ENCODE measurements at places on chromosomes 2 and 18.
A peak's percentile ranks its signal among the peaks of the same experiment; 100 is the strongest.

- peaks cover 18% of the 10 kb centered on the region for H3K27me3 ChIP-seq
- H3K27ac ChIP-seq, result peak overlapping the region; percentile 78
- peaks cover 28% of the 10 kb centered on the region for H3K36me3 ChIP-seq
- H3K4me1 ChIP-seq, result peaks cover 28% of the 10 kb centered on the region
Observed at GRCh38 chr2:85308896-85309555, 18.8 kb downstream of the TGOLN2 start.

- no peaks in the 10 kb centered on the region for H3K36me3 ChIP-seq
- no peak for DNase-seq
- no peak overlapping the region for H3K27ac ChIP-seq
- no peaks in the 10 kb centered on the region for H3K27me3 ChIP-seq
Observed at GRCh38 chr2:96092951-96093350, 23.4 kb downstream of the ADRA2B start.

DNA sequence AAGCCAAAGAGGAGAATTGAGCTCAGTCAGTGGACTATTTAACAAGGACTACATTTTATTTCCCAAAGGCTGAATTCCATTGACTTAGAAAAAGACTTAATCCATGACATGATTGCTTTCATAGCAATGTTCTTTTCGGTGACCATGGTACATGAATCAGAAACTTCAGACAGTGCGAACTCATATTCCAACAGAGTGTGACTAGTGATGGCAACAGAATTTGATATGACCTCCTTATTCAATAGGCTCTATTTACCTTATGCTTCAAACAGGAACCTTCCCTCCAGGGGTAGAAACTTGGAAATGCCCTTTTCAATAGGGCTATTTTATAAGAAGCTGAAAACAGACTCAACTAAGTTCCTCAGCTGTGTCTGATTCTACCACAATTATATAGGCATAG is 191.9 kb downstream of the RND3 start:
- H3K27me3 ChIP-seq, result no peaks in the 10 kb centered on the region
- DNase-seq, result no peak
- H3K27ac ChIP-seq, result no peak overlapping the region
- H3K4me1 ChIP-seq, result no peaks in the 10 kb centered on the region
- H3K36me3 ChIP-seq, result no peaks in the 10 kb centered on the region
- H3K4me3 ChIP-seq, result no peak overlapping the region

- H3K36me3 ChIP-seq, result no peaks in the 10 kb centered on the region
- no peak for DNase-seq
- peaks cover 34% of the 10 kb centered on the region for H3K4me1 ChIP-seq
- no peaks in the 10 kb centered on the region for H3K27me3 ChIP-seq
- H3K4me3 ChIP-seq, result no peak overlapping the region
Observed at GRCh38 chr2:44580875-44581515, 219.2 kb downstream of the CAMKMT start.

GRCh38 chr2:118668431-118669424 is 178.7 kb downstream of the EN1 start:
- DNase-seq, result no peak
- H3K4me1 ChIP-seq, result no peaks in the 10 kb centered on the region
- no peaks in the 10 kb centered on the region for H3K36me3 ChIP-seq
- H3K27ac ChIP-seq, result no peak overlapping the region
- H3K27me3 ChIP-seq, result no peaks in the 10 kb centered on the region

DNA sequence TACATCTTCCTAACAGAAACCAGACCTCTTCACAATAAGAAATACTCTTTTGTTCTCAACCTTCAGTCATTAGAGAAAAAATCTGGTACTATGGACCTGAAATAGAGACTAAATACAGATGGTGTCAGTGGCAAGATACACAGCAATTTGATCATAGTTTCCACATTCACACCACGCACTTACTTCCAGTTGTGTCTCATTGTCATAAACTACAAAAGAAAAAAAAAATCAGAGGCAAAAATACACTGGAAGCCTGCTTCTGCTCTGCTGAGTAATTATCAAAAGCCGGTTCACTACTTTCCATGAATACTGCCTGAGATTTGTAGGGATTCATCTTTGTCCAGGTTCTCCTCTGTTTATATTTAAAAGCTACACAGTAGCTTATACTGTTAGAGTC is 182.6 kb downstream of the PID1 start:
- H3K27ac ChIP-seq, result no peak overlapping the region
- DNase-seq, result no peak
- H3K4me3 ChIP-seq, result no peak overlapping the region
- no peaks in the 10 kb centered on the region for H3K27me3 ChIP-seq
- no peaks in the 10 kb centered on the region for H3K36me3 ChIP-seq

DNA sequence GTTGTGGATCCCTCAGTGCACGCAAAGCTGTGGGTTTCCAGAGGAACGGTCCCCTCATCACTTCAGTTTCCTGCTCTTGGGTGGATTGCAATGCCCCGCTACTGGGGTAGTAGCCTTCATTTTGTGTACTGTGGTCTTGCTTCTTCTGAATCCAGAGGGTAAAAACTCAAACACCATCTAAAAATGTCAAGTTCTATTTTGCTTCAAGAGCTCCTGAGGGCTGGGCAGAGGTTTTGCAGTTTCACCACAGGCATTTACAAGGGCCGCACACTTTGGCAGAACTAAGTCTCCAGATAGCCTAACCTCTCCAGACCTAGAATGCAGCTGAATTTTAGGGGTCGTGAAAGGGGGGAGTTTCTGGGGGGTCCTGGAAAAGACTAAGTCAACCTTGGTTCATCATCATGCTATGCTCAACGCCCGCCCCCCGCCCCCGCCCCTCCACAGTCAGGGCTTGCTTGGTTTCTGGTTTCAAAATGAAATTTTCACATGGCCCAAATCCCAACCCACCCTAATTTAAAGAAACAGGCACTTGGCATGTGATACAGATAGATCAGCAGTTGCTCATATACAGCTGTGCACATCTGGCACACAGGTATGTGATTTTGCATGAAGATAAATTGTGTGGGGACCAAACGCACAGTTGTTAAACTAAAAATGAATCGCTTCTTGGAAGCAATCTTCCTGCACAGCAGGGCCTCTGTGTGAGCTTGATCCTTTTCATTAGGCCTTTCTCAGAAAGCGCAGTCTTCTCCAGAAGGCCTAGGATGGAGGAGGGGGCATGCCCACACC is 329.6 kb downstream of the OSR1 start:
- no peak overlapping the region for H3K27ac ChIP-seq
- no peak for DNase-seq
- H3K4me3 ChIP-seq, result no peak overlapping the region
- H3K27me3 ChIP-seq, result no peaks in the 10 kb centered on the region

DNA sequence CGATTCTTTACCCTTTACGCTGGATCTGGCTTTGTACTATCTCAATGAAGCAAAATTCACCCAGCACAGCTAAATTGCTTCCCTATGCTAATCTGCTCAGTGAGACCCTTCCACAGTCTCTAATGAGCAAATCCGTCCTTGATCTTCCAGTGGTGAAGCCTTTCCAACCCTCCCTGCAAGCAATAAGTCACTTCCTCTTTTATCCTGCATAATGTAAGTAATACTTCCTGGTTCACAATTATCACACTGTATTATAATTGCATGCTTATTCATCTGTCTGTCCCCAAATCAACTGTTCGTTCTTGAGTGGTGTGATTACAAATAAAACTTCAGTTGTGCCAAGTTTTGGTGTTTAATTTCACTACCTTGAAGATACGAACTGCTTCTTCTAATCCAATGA is 404.0 kb downstream of the ADCYAP1 start:
- no peaks in the 10 kb centered on the region for H3K4me1 ChIP-seq
- no peaks in the 10 kb centered on the region for H3K27me3 ChIP-seq
- H3K36me3 ChIP-seq, result no peaks in the 10 kb centered on the region
- no peak for DNase-seq

GRCh38 chr2:107558295-107558694 is 268.4 kb upstream of the RGPD4 start:
- no peaks in the 10 kb centered on the region for H3K27me3 ChIP-seq
- no peaks in the 10 kb centered on the region for H3K36me3 ChIP-seq
- DNase-seq, result no peak
- H3K4me3 ChIP-seq, result no peak overlapping the region
- no peaks in the 10 kb centered on the region for H3K4me1 ChIP-seq

DNA sequence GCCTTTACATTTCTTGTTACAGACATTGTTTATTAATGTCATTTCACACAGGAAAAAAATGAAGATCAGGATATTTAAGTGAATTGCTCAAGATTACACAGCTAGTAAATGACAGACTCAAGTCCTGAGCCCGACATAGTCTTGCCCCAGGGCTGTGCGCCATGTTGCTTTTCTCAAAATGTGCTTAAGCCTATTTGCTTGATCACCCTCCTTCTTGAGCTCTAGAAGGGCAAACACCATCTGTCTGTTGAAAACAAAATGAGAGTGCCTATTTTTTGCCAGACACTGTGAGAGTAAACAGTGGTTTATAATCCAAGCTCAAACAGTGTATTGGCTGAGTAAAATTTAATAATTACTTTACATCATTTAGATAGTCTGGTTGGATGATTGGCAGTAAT is 34.8 kb upstream of the HNMT start:
- no peaks in the 10 kb centered on the region for H3K27me3 ChIP-seq
- no peaks in the 10 kb centered on the region for H3K36me3 ChIP-seq
- no peak for DNase-seq

DNA sequence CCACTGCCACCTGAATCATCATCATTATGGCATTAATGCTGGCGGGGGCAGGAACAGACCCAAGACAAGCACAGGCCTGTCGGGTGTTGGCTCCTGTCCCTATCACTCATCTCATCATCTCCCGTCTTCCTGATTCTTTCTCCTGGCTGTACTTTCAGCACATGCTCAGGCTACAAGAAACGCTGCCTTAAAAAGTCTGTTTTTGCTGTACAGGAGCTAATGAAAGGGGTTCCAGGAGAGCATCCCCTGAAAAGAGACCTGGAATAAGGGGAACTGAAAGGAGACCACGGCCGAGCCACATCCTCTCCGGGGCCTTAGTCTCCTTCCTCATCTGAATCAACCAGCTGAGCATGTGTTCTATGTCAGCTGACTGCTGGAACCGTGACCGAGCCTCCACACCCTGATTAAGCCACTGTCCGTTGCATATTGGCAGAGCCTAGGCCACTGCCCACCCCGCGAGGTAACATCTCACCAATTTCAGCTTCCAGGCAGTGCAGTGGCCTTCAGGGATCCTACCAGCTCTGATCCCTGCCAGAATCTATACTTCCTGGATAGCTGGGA is 62.6 kb downstream of the DNMT3A start:
- no peaks in the 10 kb centered on the region for H3K27me3 ChIP-seq
- DNase-seq, result no peak
- H3K27ac ChIP-seq, result peak overlapping the region; percentile 93
- peaks cover 16% of the 10 kb centered on the region for H3K4me1 ChIP-seq
- H3K36me3 ChIP-seq, result peaks cover 11% of the 10 kb centered on the region

DNA sequence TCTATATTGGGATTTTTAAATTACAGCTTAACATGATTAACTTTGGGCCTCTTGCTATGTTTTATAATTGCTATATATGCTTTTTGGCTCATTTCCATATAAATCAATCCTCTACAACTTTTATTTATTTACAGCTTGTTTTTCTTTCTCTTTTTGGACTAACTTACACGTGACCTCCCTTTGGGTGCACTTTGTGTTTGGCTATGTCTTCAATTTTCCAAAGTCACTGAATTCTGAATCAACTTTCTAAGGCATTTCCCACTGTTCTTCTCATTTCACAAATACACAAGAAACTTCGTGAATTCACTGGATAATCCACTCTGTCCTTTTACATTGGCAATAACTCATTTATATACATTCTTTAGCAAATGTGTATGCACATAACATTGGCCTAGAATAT is 5.4 kb upstream of the CPS1 start:
- H3K4me3 ChIP-seq, result no peak overlapping the region
- H3K27me3 ChIP-seq, result peaks cover 8% of the 10 kb centered on the region
- no peaks in the 10 kb centered on the region for H3K4me1 ChIP-seq

- DNase-seq, result no peak
- no peak overlapping the region for H3K4me3 ChIP-seq
- peaks cover 69% of the 10 kb centered on the region for H3K27me3 ChIP-seq
- H3K4me1 ChIP-seq, result no peaks in the 10 kb centered on the region
- H3K27ac ChIP-seq, result no peak overlapping the region
Observed at GRCh38 chr2:121860758-121861227, 105.3 kb downstream of the TSN start.

GRCh38 chr2:55364189-55365055 is 55.2 kb downstream of the CCDC88A start:
- no peaks in the 10 kb centered on the region for H3K27me3 ChIP-seq
- no peak overlapping the region for H3K27ac ChIP-seq
- H3K4me3 ChIP-seq, result no peak overlapping the region
- DNase-seq, result no peak
- no peaks in the 10 kb centered on the region for H3K36me3 ChIP-seq

DNA sequence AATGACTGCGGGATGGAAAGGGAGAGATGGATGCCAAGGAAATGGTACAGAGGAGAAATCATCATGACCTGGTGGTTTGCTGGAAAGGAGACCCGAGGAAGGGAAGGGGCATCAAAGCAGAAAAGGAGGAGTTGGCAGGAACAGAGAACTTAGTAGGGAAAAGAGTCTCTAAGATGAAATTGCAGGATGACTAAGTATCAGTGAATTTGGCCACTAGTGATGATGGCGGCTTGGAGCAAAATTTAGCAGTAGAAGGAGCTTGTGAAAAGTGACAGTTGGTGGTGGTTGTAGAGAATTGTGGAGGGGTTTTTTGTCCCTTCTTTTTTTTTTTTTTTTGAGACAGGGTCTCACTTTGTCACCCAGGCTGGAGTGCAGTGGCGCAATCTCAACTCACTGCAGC is 10.1 kb downstream of the METAP1D start:
- H3K4me3 ChIP-seq, result no peak overlapping the region
- H3K4me1 ChIP-seq, result peaks cover 22% of the 10 kb centered on the region
- DNase-seq, result no peak
- peaks cover 10% of the 10 kb centered on the region for H3K36me3 ChIP-seq

DNA sequence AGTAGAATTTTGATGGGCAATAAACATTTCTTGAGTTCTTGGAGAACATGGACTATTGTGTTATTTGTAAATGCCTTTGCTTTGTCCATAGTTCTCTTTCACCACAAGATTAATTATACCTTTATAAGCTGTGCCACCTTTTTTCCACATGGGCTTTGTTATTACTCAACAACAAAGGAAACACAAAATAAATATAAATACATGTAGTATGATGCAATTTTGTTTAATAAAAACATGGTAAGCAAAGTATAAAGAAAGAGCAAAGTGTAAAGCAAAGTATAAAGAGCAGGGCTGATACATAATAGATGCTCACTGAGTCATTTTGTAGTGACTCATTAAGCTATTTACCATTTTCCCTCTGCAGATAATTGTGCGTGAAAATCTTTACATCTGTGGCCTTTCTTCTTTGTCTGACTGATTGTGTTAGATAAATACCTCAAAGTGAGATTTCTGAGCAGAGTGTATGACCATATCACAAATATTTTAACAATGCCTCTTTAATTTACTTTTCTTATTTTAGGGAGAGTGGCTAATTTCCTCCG is 80.9 kb downstream of the CERS6 start:
- no peak overlapping the region for H3K27ac ChIP-seq
- H3K27me3 ChIP-seq, result no peaks in the 10 kb centered on the region
- no peak for DNase-seq
- H3K36me3 ChIP-seq, result no peaks in the 10 kb centered on the region

DNA sequence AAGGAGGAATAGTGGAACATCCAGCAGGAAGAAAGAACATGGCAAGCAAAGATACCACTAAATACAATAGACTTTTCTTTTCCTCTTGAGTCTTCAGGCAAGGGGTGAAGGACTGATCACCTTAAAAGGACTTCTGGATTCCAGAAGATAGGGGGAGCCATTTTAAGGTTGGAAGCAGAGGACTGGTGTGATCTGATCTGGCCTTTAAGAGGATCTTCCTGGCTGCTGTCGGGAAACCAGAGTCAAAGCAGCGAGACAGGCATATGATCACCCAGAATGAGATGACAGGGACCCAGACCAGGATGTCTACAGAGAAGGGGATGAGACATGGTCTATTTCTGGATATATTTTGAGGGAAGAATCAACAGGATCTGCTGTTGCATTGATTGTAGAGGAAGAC is 558.0 kb downstream of the STK39 start:
- H3K36me3 ChIP-seq, result no peaks in the 10 kb centered on the region
- H3K27ac ChIP-seq, result no peak overlapping the region
- H3K4me3 ChIP-seq, result no peak overlapping the region
- DNase-seq, result no peak
- no peaks in the 10 kb centered on the region for H3K27me3 ChIP-seq

All from effector memory CD8-positive, alpha-beta T cell (primary cell).